Activated naive CD4-positive, alpha-beta T cell treated with anti-CD3 and anti-CD28 coated beads, Interleukin-2, amount 50 U/mL, for 72 hours (primary cell): ENCODE measurements at places on chromosomes 12 and 14.

GRCh38 chr14:75884198-75884611 is 97.6 kb downstream of the TGFB3 start:
- no peak for DNase-seq

DNA sequence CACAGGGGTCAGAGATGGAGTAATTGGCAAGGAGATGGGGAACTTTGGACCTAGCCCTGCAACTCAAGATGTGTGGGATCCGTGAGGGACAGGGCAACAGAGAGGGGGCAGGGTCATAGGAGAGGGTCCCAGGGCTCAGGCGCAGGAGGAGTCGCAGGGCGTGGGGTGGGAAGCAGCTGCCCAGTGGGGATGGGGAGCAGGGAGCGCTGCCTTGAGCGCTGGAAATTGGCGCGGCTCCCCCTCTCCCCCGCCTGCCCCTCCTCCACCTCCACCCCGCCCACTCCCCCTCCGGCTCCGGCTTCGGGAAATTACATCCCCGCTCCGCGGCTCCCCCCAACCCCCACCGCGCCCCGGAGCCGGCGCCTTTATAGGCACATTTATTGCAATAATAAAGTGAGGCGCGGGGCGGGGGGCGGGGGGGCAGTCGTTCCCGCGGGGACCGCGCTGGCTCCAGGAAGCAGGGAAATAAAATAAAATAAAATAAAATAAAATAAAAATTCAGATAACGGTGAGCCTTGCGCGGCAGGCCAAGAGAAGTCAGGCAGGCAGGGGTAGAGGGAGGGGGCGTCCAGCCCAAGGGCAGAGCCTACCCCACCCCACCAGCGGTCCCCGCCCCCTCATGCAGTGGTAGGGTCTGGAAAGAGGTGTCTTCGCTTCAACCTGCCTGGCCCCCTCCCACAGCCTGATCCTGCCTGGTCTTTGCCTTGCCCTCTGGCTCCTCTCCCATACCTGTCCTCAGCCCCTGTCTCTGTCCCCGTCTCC is 3.6 kb downstream of the NXPH4 start:
- no peak for DNase-seq

DNA sequence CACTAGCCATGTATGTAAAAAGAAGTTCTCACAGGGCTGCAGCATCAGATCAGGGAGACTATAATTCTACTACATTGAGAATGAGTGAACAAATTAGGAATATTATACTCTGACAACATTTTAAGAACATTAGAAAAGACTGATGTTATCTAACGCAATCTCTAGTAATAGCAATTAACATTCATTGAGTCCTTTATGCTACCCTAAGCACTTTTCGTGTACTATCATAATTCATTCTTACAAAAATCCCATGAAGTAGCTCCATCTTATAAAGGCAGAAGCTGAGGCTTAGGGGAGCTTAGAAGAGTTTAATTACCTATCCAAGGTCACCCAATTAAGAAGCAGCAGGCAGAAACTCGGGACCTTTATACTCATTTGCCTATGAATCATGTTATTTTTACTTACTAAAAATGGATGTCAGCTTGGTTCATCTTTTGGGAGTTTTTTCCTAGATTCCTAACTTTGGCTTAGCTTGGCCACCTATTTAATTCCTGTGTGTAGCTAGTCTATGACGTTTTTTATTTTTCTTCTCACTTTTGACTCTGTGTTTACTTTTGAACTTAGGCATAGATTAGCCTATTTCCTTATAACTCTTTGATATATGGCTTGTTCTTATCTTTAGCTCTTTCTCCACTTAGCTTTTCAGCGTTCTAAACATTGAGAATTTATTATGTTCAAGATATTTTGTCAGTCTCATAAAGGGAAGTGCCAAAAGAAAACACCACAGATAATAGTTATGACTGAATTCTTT is 333.5 kb upstream of the DCN start:
- no peak for DNase-seq

DNA sequence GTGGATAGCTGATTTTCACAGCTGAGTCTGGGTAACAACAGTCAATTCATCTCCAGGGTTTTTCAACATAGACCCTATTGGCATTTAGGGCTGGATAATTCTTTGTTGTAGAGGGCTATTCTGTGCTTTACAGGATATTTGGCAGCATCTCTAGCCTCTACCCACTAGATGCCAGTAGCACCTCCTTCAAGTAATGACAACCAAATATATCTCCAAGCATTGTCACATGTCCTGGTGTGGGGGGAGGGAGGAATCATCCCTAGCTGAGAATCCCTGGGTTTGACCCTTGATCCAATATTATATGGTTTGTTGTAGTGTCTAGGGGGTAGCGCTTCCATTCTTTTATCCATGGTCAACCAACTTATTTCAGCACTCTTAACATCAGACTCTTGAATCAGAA is 157.2 kb downstream of the ANO4 start:
- DNase-seq = no peak

DNA sequence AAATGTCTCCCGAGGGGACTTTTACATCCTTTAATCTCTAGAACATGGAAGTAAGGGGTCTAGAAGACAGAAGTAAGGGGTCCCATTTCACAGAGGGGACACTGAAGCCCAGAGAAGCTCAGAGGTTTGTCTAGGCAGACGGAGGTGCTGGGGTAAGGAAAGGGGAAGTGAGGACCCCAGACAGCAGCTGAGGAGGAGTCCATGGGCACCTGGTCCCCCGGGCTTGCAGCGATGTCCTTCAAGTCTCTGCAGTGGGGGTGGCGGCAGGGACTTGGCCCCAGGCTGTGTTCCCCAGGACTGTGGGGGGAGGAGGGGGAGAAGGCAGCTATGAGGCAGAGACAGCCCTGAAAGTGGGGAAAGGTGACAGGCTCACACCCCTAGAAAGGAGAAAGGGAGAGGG is 30.7 kb downstream of the DTX1 start:
- DNase-seq = no peak

GRCh38 chr12:47034661-47035060 is 44.8 kb upstream of the PCED1B start:
- no peak for DNase-seq

GRCh38 chr12:66674495-66675122 is 4.3 kb downstream of the GRIP1 start:
- no peak for DNase-seq

- no peak for DNase-seq
Observed at GRCh38 chr12:26422839-26423398, 227.5 kb downstream of the SSPN start.
